Activated T-cell treated with anti-CD3 and anti-CD28 coated beads, Interleukin-2, amount 50 U/mL, for 1 hour (primary cell): ENCODE measurements at places on chromosomes 16 and 17.

GRCh38 chr16:84643674-84644073 is 4.6 kb upstream of the KLHL36 start:
- no peak for DNase-seq

GRCh38 chr17:15946611-15947120 is 1.7 kb downstream of the ADORA2B start:
- DNase-seq, result no peak

GRCh38 chr16:2058872-2059271 is 11.1 kb downstream of the TSC2 start:
- no peak for DNase-seq

DNA sequence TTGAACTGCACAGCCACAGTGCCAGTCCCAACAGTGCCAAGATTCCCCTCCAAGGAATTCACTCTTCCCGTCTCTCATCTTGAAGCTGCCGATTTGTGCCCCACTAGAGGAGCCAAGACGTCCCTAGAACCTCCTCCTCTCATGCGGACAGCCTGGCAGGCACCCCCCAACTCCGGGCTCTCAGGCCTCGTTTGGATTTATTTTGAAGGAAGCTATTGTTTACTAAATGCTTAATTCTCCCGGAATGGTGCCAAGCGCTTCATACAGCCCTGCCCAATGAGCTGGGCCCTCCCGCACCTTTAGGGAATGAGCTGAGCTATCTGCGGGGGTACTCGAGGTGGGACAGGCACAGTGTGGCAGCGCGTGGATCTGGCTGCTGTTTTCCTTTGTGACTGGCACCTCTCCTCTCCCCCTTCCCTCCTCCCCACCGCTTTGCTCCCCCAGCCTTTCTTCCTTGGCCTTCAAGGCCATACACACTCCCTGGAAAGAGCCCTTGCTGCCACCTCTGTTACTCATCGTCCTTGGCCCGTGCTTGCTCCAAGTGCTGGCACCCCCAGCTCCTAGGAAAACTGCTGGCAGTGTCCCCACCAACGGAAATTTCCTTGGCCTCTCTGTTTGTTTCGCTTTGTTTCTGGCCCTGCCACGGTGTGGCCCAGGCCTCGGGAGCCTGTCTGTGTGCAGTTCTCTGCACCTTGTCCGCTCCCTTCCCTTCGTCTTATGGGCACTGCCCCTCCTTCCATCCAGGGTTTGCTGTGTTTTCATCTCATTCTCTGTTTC is 49.9 kb upstream of the CDR2 start:
- no peak for DNase-seq

DNA sequence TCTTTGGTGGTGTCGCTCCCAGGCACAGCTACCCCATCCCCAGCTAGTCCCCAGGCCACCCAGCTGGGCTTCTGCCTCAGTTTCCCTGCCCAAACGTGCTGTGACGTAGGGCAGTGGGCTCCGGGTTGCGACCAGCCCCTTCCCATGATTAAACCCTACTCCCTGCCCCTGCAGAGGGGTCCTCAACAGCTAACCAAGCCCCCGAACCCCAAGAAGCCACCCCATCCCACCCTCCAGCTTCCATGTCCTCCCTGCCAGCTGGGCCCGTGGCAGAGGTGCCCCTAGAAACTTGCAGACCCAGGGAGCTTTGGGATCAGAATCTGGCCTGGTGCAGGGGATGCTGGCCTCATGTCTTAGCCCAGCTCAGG is 879 bp upstream of the NTN3 start:
- no peak for DNase-seq

- DNase-seq, result no peak
Measured at GRCh38 chr16:54974367-54974766, 43.7 kb downstream of the IRX5 start.

- no peak for DNase-seq
Measured at GRCh38 chr16:3118846-3119245, 6.5 kb downstream of the ZNF205 start.
